ENCODE measurements at places on chromosomes 1 and 21.
A peak's percentile ranks its signal among the peaks of the same experiment; 100 is the strongest.

DNA sequence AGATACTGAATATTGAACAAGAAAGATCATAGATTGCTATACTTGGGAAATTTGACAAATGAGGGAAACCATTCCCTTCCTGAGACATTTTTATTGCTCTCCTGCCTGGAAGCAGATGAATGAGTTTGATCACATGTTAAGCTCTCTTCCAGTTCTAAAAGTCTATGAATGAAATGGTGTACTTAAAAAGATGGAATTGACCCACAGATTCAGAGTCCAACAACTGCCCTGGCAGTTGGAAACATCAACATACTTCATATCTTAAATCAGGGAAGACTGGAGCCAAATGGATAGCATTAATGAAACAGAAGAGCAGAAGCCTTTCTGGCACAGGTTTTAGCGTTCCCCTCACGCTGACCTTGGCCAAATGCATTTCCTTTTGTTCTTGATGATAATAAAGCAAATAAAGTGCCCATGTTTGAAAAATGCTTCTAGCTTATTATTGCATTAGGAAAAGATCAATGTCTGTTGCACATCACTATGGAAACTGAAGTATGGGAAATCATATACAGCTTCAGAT, 142.6 kb downstream of the ESRRG start:
- no peak for DNase-seq

DNA sequence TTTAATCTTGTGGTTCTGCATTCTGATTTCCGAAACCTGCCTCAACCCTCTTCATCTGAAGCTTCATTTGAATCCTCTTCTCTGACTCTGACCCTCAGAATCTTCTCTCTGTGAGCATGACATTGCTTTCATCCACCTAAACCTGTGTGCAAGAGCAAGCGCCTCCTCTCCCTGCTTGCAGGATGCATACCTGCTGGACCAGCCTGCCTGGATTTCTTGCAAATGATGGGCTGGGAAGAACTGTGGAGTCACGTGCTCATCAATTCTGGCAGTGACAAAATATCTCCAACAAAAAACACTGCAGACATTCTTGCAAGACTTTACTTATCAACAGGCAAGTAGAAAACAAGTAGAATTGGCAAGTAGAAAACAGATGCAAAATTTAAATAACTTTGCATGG, 20.8 kb upstream of the SLC35F3 start:
- DNase-seq, result no peak

DNA sequence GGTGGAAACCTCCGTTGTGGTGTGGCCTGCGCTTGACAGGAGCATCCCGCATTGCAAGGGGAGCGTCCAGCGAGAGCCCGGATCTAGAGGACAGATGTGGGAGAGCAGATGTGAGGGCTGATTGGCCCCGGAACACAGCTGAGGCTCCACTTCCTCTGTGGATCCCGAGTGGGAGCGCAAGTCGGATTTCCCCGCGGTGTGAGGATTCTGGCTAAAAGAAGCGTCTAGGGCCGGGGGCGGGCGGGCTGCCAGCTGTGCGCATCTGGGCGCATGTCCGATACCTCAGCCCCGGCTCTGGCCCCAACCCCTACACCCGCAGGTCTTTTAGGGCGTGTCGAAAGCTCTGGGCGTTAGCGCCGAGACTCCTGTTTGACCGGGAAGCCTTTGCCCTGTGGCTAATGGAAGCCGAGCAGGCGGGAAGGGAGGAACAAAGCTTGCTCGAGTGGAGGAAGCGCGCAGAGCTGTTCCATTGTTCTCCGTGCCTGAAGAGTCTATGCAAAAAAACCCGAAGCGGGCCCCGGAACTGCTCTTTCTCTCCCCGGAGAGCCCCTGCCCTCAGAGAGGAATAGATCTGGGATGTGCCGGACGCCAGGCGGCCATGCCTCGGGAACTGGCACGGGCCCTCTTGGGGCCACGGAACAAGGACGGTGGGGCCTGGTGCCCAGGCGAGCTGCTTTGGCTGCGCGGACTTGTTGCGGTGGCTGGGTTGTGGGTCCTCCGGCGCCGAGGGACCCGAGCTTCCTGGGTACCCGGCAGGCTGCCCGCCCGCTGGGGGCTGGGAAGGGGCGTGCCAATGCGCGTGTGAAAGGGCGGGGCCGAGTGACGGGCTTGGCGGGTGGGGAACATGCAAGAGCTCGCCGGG, 111.1 kb downstream of the NAV1 start:
- no peak for DNase-seq

- DNase-seq, result no peak
Measured at GRCh38 chr1:12709091-12709491, 6.8 kb upstream of the AADACL3 start.

GRCh38 chr1:28113242-28113572, 24.8 kb upstream of the EYA3 start:
- no peak for DNase-seq

GRCh38 chr1:78522136-78522535, 31.4 kb downstream of the PTGFR start:
- DNase-seq, result no peak

- no peak for DNase-seq
Measured at GRCh38 chr1:61853583-61853982, 111.3 kb downstream of the PATJ start.

- DNase-seq, result no peak
Measured at GRCh38 chr1:117500584-117500983, 105.3 kb upstream of the TENT5C start.

DNA sequence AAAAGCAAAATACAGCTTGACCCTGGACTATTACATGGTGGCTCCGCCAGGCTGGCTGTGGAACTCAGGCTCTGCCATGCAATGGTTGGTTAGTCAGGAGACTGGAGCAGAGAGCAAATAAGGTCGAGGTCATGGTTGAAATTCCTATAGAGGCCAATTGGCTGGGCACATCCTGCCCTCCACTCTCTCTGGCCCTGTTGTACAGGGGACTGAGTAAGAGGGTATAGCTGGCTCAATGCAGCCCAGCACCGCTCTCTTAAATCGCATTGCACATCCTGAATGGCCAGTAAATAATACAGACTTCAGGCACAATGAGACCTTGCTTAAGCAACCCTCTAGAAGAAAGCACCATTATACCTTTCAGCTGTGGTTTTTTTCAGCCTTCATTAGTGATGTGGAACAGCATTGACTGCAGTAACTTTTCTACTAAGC, 59.3 kb upstream of the PPP2R5A start:
- DNase-seq, result no peak

DNA sequence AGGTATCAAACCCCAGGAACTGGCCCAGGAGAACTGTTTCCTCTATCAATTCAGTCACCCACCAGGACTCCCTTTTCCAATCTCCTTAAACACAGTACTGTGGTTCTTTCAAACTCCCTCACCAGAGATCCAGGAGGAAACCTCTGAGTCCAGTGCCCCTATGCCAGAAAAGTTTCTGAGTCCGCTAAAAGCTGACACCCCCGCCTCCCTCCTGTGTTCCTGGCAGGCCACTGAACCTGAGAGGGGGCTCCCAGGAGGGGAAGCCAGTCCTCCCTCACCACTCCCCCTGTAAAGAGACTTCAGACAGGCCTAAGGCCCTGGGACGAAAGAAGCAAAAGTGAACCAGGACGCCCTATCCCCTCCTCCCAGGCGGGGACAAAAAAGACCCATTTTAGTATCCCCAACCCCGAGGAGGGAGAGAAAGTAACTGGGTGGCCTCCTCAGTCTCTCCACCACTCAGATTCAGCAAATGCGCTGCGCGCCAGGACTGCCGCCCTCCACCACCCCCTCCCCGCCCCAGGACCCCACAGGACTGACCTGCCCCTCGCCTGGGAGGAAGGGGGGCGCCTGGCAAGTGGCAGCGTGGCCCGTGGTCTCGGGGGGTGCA, 624 bp downstream of the SLC41A1 start:
- peak; percentile 19 for DNase-seq

- DNase-seq, result no peak
Measured at GRCh38 chr1:100404821-100405220, 52.5 kb downstream of the CDC14A start.

GRCh38 chr1:107810291-107810951, 154.6 kb downstream of the VAV3 start:
- DNase-seq, result no peak

GRCh38 chr1:43452789-43453441, 816 bp downstream of the HYI start:
- no peak for DNase-seq

DNA sequence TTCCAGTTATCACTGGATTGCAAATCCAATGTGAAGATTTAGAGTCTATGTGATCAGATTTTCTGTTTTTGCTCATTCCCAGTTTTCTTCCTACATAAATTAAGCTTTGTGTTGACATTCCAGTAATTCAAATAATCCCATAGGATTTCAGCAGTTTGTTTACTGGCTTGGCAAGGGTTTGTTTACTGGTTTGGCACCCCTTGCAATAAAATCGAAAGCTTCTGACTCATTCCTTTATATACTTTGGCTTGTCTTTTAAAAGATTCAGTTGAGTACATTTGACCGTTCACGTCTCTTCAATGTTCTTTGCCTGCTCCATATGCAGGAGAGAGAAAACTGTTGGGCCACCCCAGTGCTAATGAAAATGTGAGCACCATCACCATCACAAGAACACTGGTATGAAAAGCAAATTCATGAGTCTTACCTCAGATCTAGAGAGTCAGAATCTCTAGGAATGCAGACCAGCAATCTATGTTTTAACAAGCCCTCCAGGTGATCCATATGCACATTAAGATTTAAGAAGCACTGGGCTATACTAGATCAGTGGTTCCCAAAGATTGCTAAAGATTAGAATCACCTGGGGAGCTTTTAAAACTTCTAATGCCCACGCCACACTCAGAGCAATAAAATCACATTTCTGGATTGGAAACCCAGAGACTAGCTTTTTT, 32.8 kb downstream of the ZC3H11B start:
- DNase-seq, result no peak

- DNase-seq, result peak; percentile 33
Measured at GRCh38 chr1:151568626-151569088, 28.5 kb downstream of the TUFT1 start.

DNA sequence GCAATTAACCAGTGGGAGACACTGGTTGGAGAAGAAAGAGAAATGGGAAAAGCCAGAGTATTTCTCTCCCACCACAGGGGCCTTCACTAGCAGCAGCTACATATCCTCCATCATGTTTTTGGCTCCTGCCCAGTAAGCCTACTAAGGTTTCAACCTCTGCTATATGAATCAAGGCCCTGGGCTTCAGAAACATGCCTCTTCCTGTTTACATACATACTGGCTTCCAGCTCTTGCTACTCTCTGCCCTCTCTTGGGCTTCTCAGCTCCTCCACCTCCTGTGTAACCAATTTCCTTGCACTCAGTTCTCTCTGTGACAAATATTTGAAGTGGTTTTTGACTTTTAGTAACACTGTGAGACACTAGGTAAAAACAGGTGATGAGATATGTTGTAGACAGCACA, 80.8 kb downstream of the LRRC7 start:
- DNase-seq, result peak; percentile 10

DNA sequence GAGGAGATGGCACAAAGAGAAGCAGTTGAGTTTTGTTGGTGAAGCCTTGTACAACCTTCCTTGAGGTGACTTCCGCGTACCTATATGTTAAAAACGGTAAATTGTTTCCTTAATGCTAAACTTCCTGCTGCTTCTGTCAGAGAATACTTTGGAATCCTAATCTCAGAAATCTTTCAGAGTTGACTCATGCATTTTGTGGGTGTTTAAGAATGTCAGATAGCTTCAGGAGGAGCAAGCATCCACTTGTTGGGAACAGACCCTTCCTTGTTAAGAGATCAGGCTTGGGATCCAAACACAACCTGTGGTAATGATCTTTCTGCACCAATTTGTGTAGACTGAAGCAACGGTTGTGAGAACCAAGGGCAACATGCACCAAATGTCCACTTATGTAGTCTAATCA, 29.5 kb downstream of the AK4 start:
- DNase-seq, result no peak

DNA sequence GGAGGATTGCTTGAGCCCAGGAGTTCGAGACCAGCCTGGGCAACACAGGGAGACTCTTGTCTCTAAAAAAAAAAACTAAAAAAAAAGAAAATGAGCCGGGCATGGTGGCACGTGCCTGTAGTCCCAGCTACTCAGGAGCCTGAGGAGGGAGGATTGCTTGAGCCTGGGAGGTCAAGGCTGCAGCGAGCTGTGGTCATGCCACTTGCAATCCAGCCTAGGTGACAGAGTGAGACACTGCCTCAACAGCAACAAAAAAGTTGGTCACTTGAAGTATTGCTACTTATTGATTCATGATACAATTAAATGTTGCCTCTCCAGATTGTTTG, 57.9 kb upstream of the CXADR start:
- DNase-seq, result no peak

DNA sequence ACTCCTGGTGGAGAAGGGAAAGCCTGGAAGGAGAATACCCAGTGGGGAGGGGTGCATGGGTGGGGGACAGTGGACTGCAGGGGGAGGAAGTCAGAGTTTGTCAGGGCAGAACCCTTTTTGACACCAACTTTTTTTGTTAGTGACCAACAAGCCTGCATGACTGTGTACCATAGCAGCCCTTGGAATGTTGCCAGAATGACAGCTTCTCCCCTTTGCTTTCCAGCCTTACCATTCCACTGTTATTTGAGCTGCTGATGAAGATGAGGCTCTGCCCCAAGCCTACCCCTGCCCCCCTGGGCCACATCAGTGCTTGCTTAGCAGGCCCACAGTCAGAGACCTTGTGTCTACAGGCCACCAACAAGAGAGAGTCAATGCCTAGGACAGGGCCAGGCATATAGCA, 341.2 kb downstream of the HHAT start:
- no peak for DNase-seq

DNA sequence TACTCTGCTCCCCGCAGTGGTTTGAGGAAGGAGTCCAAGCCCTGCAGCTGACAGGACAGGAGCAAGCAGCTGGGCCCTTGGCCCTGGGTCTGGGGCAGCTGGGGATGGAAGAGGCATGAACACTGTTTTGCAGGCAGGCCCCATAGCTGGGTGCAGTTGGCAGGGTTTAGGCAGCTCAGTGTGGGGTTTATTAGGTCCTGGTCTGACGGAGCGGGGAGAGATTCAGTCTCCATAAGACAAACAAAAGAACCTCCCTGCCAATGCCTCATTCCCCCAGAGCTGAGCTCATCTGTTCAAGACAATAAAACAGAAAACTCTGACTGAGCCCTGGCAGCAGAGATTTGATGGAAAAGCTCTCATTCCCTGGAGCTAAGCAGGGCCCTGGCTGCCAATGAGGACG, 37.3 kb downstream of the OLFML2B start:
- DNase-seq, result no peak

DNA sequence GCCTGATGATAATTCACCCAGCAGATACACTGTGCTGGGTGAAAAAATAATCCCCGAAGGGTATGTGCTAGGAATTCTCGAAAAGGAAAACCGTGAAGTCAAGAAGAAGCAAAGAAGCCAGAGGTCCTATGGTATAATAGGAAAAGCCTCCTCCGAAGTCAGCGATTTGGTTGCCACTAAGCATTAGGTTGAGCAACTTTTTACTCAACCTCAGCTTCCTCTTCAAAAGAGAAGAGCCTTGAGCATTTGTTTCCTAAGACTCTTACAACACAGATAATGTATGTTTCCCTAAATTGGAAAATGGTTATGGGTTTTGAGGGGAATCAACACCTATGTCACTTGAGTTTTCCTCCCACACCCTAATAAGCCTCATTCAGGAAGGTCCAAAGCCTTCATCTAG, 21.3 kb upstream of the MNDA start:
- no peak for DNase-seq

GRCh38 chr1:11731691-11732283, 4.1 kb upstream of the AGTRAP start:
- peak; percentile 48 for DNase-seq

- no peak for DNase-seq
Measured at GRCh38 chr1:198771563-198772153, 132.8 kb downstream of the PTPRC start.
